ENCODE measurements at places on chromosomes 5 and 9.

GRCh38 chr9:129656795-129657390, 8.6 kb upstream of the PRRX2 start:
- DNase-seq: no peak

DNA sequence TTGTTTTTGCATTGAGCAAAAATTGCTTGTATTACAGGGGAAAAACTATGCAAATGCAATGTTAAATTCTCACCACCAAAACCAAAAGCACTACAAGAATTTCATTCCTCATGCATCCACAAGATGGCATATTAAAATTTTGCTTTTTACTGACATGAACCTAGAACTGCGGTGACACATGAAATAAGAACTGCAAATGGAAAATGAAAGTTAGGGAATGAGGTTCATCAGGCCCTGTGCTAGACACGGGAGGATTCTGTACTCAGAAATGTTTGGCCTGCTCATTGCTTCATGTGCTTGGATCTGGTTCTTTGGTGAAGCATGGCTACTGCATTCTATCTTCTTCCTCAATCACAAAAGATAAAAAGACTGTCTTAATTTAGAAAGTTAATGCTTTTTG, 9.1 kb upstream of the RFK start:
- DNase-seq: no peak

DNA sequence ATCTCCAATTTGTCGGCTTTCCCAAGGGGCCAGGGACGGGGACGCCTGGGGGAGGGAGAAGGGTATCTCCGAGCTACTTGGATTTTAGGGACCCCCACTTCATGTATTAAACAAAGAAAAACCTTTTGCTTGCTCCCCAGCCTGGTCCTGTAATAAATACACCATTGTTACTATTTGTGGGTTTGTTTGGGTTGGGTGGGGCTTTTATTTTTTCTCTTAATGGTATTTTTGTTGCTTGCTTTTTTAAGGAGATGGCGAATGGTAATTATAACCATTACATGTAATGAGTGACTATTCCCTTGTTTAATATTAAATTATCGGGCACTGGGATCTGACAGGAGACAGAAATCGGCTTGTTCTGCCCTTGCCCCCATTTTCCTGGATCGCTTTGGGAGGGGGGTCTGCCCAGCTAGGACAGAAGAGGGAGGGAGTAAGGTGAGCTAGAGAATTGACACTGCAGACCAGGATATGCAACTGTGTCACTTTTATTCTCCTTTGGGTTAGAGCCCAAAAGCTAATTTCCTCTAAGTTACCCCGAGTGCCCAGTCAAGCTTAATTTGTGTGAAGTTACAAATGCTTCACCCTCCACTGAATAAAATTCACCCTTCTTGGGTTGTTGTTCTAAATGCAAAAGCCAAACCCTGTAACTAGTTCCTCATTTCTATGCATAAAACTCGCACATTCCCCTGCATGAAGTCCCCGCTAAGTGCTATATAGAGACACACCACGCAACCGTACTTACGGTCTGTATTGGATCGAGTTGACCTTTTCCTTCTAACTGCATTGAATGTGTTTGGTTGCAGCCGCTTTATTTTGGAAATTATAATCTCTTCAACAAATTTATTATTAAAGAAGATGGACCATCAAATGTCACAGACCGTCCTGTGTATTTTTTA, 1.6 kb upstream of the ZNF608 start:
- DNase-seq: no peak

DNA sequence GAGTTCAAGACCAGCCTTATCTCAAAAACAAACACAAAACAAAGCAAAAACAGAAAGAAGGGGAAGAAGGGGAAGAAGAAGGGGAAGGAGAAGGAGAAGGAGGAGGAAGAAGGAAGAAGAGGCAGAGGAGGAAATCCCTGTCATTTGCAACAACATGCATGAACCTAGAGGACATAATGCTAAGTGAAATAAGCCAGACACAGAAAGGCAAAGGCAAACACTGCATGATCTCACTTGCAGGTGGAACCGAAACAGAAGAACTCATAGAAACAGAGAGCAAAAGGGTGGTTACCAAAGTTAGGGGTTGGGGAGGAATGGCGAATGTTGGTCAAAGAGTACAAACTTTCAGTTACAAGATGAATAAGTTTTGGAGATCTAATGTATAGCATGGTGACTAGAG, 135.4 kb downstream of the UGCG start:
- no peak for DNase-seq

GRCh38 chr5:143985832-143986515, 174.0 kb downstream of the HMHB1 start:
- no peak for DNase-seq

- no peak for DNase-seq
These were observed 20.4 kb upstream of the IER5L start for GRCh38 chr9:129198319-129199043.

DNA sequence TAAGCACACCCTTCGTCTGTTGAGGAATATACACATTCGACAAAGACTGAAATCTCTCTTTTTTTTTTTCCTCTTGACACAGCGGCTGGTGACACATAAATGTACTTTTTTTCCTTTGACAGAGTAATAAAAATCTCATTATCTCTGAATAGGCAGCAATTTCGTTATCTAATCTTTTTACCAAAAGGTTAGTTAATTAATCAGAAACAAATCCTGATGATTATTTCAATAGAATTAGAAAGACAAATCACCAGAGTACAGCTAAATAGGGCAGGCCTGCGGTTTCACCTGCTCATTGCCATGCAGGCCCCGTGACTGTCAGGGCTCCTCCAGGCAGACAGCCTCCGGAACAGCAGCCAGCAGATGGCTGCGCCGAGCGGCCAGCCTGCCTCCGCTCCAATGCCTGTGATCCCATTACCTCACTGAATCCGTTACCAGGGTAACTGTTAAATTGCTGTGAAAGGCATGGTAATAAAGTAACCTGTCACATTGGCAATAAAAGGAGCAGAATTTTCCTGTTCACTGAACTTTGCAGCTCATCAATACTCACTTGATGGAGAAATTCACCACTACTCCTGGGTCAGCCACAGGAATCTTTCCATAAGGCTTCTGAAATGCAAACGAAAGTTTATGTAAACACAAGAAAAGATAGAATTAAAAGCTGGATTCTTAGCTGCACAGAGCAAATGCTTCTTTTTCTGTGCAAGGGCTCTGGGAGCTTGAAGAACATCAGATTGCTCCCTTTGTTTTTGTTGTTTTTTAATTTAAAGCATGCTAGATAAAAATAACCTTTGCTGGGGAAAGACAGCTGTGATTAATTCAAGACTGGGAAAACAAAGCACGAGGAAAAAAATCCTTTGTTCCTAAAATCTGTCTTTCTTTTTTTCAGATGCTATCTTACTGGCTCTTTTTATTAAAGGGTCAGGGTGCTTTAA, 666.4 kb upstream of the ZNF608 start:
- no peak for DNase-seq
